ENCODE measurements at places on chromosomes 2 and 18.

DNA sequence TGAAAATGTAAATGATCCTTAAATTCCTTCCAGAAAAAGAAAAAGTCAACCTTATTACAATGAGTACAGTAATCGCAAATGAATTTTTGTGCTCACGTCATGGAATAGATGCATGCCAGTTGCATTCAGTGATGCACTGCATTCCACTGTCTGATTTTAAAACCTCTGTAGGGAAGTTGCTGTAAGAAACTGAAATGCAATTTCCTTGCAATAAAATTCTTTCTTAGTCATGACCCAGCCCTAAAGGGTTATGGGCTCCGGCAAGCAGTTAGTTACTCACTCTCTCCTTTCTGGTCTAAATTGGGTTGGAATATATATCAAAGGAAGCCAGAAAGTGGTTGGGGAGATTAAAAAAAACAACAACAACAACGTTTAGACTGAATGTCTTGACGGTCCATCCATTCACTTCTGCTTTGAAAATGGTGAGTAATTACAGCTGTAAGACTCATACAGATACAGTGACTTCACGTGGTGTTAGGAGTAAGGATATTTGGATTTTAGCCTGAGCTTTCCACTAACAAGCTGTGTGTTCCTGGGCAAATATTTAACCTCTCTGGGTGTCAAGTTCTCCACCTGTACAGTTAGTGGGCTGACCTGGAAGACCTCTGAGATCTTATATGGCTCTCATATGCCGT, 8.6 kb upstream of the RND3 start:
- DNase-seq: peak; percentile 99

DNA sequence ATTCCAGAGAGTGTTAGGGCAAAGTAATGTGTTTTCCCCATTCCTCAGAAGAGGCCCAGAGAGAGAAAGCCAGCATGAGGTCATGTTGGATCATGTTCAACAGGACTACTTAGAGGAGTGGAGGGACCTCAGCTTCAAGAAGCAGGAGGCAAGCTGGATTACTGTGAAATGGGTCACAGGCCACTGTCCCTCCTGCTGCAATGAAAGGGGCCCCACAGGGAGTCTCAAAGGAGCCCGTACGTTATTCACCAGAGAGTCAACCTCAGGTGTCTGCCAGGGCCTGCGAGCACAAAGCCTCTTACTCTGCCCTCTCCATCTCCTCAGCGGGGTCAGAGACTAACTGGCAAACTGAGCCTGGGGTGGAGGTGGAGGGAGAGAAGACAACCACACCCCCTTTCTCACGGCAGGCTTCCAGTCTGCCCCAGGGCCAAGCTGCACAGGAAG, 27.2 kb upstream of the ACYP2 start:
- DNase-seq: peak; percentile 21

- peak; percentile 7 for DNase-seq
These were observed 53.6 kb downstream of the CAPN13 start for GRCh38 chr2:30753630-30754029.

DNA sequence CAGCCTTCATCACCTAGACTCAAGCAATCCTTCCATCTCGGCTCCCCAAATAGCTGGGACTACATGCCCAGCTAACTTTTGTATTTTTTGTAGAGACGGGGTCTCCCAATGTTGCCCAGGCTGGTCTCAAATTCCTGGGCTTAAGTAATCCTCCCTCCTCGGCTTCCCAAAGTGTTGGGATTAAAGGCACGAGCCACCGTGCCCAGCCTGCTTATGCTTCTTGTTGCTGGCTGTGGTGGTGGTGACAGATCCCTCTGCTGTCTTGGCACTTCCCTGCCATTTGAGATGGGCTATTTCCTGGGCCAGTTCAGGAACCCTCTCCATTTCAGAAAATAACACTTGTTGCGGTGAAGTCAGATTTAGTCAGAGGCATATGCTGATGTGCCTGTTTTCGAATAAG, 28.8 kb downstream of the GATA6 start:
- DNase-seq: no peak

DNA sequence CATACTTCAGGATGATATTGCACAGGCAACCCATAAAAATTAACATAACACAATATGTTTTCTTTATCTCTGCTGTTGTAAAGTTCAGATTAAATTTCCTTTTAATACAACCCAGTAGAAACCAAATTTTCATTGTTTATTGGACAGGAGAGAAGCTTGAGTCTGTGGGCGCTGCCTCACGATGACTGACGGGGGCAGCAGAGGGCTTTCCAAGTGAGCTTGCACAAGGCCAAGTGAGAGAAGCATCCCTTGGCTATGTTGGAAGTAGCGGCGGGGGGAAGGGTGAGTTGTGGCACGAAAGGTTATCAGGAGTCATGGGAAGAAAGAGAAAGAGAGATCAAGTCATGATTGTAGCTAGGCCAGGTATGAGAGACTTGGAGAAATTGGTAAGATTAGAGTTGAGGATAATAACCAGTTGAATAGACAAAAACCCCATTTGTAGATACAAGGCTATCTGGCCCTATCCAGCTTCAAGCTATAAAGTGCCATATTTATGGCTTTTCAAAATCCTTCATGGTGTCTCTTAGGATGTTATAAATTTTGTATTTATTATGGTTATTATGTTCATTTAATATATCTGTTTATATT, 413.7 kb upstream of the FAM98A start:
- peak; percentile 41 for DNase-seq

GRCh38 chr2:198499539-198499938, 695.1 kb downstream of the PLCL1 start:
- peak; percentile 77 for DNase-seq

- DNase-seq: peak; percentile 62
These were observed 32.6 kb upstream of the PPP3R1 start for GRCh38 chr2:68284896-68285295.

- no peak for DNase-seq
These were observed 154.7 kb upstream of the LRP1B start for GRCh38 chr2:142285480-142285879.

DNA sequence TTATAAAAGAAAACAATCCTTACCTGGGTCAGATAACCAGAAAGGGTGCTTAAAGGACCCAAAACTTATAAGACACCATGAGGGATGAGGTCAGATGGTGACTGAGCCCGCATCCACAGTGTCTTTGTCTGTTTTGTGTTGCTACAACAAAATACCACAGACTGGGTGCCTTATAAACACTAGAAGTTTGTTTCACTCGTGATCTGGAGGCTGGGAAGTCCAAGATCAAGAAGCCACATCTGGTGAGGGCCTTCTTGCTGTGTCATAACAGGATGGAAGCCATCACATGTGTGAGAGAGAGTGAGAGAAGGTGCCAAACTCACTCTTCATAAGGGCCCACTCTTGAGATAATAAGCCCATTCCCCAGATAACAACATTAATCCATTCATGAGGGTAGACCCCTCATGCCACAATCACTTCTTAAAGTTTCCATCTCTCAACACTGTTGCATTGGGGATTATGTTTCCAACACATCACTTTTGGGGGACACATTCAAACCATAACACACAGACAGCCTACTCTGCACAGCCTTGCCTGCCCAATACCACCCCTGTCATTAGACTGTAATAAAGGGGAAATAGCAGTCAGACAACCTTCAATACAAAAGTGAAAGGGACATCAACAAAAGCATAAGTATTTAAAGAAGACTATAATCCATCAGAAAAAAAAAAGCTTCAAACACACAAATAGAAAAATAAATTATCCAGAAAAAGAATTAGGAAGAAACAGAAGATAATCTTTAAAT, 249.8 kb downstream of the ANAPC1 start:
- no peak for DNase-seq

- DNase-seq: peak; percentile 60
These were observed 34.9 kb upstream of the DYNC1I2 start for GRCh38 chr2:171652416-171652785.

GRCh38 chr2:203237346-203238238, 1.2 kb upstream of the CYP20A1 start:
- no peak for DNase-seq

GRCh38 chr2:8076448-8077342, 605.2 kb upstream of the ID2 start:
- no peak for DNase-seq

DNA sequence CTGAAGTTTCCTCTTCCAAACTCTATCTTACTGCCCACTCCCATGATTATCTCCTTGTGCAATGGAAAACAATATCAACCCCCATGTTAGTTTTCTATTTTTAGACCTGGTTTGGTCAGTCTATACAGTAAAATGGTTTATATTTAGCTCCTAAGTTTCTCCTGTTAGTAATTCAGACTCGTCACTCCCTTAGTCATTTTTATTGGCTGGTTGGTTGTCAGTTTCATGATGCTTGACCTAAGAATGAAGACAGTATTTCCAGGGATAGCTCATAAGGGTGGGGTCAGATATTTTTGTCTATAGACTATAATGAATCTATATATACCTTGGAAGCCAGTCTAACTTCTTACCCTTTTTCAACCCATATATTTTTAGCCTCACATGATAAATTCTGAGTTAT, 61.4 kb upstream of the NEUROD1 start:
- peak; percentile 49 for DNase-seq

DNA sequence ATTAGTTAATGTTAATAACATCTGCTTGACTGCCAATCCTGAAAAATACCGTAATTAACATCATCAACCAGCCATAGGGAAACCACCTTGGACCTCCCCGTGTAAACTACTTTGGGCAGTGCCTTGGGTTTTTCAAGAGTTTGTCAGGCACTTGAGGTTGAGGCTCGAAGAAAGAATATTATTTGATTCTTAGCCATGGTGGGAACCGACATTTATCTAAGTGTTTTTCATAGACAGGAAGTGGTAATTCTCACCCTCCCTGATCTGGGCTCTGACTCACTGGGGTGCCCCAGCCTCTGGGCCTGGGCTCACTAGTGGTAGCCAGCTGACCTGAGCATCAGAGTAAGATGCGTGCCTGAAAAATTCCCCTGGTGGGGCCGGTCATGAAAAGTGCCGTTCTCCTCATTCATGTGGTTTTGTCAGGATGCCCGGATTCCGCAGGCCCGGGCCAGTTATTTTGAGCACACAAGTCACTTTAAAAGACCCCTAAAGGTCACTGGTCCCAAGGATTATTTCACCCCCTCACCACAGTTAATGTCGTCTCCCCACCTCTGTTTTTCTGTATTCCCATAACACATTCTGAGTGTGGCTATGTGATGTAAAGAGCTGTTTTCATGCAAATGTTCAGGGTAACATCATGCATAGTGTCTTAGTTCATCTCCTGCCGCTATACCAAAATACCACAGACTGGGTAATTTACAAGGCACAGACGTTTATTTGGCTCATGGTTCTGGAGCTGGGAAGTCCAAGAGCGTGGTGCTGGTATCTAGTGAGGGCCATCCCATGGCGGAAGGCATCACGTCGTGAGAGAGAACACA, 21.6 kb upstream of the SPATA3 start:
- peak; percentile 69 for DNase-seq

- DNase-seq: no peak
These were observed 86.7 kb upstream of the NARS1 start for GRCh38 chr18:57708288-57708687.

DNA sequence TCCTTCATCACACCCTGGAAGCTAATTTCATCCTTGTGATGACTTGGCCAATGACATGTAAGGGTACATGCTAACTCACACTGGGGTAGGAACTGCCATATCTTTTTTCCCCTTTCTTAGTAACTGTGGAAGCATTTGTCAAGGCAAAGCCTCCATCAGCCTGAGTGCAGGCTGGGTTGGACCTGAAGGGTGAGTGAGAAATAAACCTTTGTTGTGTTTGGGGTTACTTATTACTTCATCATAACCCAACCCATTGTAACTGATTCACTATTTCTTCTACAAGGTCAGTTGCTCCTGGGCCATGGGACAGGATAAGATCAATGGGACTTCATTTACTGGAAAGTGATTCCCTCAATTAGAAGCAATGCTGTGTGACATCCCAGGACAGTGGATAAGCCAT, 108.4 kb downstream of the COL6A3 start:
- DNase-seq: no peak

DNA sequence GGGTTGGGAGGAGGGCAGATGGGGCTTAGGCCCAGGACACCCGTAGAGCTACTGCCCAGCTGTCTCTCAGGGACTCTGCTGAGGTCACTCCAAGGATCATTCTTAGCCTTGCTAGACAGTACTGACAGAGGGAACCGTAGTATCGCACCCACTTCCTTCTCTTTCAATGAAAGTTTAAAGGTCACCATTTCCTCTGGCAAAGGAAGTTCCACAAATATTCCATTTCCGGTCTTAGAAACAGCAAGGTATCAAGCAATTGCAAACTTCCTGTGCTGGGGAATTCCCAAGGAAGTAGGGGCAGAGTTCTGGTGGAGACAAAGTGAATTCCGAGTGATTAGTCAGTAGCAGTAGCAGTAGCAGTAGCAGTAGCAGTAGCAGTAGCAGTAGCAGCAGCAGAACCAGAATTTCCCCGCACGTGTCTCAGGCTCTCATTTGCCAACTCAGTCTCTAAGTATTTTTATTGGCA, 24.7 kb downstream of the IL1B start:
- DNase-seq: peak; percentile 92

- no peak for DNase-seq
These were observed 202.8 kb upstream of the THUMPD2 start for GRCh38 chr2:39981883-39982311.

DNA sequence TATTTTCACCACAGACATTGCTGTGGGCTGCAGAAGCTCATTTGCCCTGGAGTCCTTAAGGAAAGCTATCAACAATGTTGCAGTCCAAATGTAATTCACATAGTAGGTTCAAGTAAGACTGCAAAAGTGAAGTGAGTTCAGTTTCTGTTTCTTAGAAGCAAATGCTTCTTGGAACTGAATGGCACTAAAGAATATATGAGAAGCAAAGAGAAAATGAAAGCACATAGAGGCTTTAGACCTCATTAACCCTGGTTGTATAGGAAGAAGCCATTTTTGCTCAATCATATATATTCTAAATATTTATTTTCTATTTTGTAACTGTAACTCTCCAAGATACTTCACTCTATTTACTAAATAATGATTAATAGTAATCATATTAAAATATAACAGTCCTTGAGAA, 292.0 kb downstream of the ZNF804A start:
- no peak for DNase-seq

DNA sequence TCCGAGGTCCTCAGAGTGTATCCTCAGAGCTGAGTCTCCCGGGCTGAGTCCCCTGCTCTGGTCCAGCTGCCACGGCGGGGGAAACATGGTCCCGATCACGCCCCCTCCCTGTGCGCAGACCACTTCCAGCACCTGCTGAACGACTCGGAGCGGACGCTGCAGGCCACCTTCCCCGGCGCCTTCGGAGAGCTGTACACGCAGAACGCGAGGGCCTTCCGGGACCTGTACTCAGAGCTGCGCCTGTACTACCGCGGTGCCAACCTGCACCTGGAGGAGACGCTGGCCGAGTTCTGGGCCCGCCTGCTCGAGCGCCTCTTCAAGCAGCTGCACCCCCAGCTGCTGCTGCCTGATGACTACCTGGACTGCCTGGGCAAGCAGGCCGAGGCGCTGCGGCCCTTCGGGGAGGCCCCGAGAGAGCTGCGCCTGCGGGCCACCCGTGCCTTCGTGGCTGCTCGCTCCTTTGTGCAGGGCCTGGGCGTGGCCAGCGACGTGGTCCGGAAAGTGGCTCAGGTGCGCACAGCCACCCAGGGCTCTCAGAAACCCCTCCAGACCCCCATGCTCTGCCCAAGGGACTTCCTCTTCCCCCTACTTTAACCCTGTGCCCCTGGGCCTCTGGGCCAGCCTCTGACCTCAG, 26.7 kb downstream of the GPC1 start:
- no peak for DNase-seq

GRCh38 chr18:57077005-57077765, 69.7 kb upstream of the BOD1L2 start:
- no peak for DNase-seq

All from fibroblast of upper back skin (primary cell).